ENCODE measurements at places on chromosomes 4 and X. TPM values are rescaled to one million over a fixed set of nuclear protein-coding genes. Genes with fewer than 3 reads are reported as not detected.

DNA sequence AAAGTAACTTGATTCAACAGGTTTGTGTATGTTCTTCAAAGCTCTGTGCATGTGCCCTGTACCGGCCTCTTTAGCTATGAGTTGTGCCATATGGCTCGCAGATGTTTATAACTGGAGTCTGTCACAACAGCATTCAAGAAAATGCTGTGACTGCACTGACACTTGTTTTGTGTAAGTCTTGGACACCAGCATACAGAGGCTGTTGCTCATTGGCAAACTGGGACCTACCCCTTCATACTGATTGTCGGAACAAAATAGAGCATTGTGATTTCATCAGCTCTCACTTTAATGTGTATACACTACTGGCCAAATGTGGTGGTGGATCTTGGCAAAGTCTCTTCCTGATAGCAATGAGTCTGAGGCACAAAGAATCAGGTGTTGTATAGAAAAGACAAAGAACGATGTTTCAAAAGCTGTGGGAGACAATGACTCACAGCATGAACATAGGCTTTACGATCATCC is 133.9 kb downstream of the EGF start:
- no peak for DNase-seq

VAMP7 gene
- 32.1 TPM for total RNA-seq

GRCh38 chr4:27807207-27807606 is 946.6 kb downstream of the STIM2 start:
- DNase-seq = no peak

MAP9 gene
- total RNA-seq = 32.4 TPM
